ENCODE measurements at places on chromosomes 4 and X. TPM values are rescaled to one million over a fixed set of nuclear protein-coding genes. Genes with fewer than 3 reads are reported as not detected.
A peak's percentile ranks its signal among the peaks of the same experiment; 100 is the strongest.

- DNase-seq = no peak
Measured at GRCh38 chrX:132532913-132533312, 44.1 kb upstream of the MBNL3 start.

DNA sequence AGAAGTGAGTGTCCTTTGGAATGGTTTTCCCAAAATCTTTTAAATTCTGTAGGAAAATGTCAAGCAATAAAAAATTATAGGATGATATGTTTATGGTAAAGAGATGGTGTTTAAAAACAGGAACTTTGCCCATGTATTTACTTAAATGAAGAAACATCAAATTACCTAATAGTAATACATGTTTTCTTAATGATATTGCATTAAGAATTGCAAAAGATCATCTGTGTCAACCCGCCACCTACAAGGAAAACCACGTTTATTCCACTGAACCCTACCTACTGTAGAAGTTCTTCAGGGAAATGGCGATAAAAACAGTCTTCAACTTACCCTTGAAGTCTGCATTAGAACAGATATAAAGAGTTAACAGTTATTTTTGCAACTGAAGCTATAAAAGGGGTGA lies 67.2 kb upstream of the NDP start:
- DNase-seq = no peak

DNA sequence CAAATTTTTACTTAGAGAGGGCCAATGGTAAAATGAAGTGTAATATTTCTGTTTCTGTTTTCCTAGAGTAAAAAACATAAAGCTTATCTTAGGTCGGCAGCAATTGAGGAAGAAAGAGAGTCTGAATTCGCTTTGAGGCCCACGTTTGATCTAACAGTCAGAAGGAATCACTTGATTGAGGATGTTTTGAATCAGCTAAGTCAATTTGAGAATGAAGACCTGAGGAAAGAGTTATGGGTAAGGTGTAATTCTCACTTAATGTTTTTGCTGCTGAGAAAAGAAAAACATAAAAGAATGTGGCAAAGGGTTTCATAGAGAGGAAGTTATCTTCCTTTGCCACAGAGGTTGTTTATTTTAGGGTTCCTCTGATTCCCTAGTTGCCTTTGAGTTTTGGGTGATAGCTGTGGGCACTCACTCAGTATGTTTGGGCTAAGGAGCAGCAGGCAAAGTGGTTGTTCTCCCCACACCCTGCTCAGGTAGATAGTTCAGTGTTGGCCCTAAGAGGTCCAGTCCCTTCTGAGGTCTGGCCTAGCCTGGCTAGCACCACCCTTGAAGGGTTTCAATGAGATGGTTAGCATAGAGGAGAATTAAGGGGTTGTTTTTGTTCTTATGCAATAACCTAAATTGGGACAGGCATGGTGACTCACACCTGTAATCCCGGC lies 32.3 kb downstream of the HERC5 start:
- no peak for DNase-seq

DNA sequence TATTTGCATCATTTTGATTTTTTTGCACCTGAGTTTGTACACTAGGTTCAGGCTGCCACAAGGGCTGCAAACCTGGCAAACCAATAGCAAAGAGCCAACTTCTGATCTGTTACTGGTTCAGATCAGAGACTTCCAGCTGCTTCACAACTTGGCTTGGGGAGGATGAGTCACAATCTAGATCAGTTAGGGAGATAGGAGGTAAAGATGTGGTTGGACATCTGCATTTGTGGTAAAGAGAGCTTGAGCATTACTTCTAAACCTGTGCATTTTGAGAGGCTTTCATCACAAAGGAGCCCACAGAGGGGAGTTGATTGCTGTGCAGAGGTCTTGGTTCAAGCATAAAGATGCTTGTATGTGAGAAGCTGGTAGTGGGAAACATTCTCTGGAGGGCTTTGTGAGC lies 34.5 kb downstream of the LINC00632 start:
- DNase-seq = peak; percentile 30

- DNase-seq = no peak
Measured at GRCh38 chr4:168621806-168622589, 125.1 kb downstream of the PALLD start.

DNA sequence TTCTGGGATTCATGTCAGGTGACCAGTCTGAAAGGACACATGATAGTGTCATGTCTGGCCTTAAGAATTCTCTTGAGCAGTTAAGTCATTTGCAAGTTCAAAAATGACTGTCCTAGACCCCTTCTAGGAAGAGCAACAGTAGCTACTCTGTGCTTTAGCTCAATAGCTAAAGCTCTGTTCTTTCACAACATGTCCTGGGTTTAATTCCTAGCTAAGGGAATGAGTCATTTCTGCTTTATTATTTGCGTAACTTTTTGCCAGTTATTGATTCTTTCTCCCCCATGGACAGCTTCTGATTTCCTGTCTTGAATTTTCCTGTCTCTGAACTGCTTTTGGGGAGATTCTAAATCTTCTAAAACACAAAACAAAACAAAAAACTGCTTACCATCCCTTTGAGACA lies 1055.8 kb upstream of the DIAPH2 start:
- DNase-seq = no peak

GRCh38 chr4:137394018-137394417 lies 138.3 kb downstream of the PCDH18 start:
- DNase-seq = no peak

DNA sequence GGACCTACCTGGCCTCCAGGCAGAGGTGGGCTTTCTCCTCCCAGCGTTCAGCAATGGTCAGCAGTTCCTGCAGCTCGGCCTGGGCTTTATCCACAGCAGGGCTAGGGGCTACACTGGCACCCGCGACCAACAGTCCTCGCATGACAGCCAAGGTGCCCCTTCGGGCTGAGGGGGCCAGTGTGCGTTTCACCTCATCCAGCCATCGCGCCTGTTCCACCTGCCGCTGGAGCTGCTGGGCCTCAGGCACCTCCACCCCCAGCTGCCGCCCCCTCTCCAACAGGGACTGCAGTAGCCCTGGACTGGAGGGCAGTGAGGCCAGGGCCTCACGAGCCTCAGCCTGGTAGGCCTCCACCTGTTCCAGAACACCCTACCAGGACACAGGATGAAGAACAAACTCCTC lies 28.3 kb downstream of the KDM5C start:
- no peak for DNase-seq

DNA sequence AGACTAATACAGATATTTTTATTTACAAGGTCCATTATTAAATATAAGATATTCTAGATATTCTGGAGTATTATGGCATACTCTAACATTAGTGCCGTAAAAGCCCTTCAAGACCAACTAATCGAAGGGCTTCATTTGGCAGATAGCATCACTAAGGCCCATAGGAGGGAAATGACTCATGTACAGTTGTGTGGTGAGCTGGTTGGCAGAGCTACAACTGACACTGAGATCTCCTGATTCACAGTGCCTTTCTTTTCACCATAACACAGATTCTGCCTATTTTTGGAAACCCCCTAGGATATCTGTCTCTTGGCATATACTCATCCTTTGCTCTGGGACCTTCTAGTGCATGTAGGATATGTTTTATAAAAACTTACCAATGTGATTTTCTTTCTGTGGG lies 201.7 kb upstream of the AFF2 start:
- no peak for DNase-seq

Gene CLDN34
- not detected for total RNA-seq

Gene SPIN4
- 9.4 TPM for total RNA-seq

Gene MAGED1
- 81.1 TPM for total RNA-seq

Gene NUDT10
- 9.4 TPM for total RNA-seq

Data from hematopoietic multipotent progenitor cell (in vitro differentiated cells).